ENCODE measurements at places on chromosomes 1 and 21.

GRCh38 chr1:12097321-12097720 lies 34.2 kb downstream of the TNFRSF8 start:
- DNase-seq = peak; percentile 19

- peak; percentile 81 for DNase-seq
Observed at GRCh38 chr1:3548156-3548893, 63.0 kb downstream of the MEGF6 start.

DNA sequence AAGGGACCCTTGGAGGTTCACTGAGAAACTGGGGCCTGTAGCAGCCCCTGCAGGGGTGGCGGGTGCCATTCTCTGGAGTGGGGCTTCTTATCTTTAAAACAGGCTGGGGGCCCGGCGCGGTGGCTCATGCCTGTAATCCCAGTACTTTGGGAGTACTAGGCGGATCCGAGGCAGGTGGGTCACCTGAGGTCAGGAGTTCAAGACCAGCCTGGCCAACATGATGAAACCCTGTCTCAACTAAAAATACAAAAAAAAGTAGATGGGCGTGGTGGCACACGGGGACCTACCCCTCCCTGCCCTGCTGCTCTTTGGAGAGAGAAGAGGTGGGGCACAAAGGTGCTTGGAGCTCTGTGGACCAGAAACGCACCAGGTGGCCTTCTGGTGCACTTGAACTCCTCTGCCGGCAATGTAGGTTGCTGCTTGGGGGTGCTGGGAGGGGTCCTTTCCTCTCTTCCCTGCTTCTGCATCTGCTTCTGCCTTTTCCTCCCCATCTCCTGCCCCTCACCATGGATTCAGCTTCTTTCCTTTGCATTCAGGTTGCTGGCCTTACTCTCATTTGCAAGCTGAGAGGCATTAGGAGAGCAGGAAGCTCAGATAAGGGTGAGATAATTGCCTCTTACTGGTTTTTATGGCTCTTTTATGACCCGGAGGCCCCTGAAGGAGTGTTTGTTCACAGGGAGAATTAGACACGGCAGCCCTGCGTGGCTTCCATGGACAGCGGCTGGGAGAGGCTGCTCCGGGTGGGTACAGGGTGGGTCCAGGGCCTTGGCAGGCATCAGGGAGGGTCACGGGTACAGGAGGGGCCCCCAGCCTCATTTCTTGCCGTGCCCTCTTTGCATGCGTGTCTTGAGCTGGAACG lies 57.4 kb downstream of the ARHGEF10L start:
- DNase-seq = no peak

DNA sequence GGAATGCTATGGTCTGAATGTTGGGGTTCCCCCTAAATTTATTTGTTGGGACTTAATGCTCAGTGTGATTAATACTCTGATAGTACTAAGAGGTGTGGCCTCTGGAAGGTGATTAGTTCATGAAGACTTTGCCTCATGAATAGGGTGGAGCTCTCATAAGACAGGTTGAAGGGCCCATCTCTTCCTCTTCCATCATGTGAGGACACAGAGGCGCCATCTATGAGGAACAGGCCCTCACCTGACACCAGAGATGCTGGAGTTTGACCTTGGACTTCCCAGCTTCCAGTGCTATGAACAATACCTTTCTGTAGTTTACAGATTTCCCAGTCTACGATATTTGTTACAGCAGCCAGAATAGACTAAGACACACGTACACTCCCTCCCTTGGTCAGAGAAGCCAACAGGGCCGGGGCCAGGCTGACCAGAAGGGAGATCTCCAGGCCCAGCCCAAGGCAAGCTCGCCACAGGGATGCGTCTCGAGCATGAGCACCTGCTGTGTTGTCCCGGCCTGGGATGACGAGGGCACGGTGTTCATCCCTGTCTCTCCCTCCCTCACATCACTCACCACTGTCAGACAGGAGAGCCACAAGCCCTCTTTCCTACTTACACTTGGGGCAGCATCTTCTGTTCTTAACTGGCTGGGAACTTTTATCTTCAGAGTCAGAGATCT lies 4.7 kb upstream of the ABCG1 start:
- no peak for DNase-seq

DNA sequence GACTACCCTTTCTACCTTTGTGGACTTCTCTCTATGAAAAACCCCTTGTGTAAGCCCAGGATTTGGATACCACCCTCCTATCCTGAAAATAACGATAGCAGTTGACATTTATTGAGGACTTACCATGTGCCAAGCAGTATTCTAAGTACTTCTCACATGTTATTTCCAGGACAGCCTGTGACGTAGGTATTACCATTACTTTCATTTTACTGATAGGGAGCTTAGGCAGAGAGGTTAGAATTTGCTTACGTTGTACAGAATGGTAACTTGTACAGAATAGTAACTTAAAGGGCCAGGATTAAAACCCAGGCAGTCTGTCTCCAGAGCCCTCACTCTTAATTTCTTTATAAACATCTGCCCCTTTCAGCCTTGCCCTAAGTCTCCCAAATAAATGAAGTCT lies 138.3 kb downstream of the NTMT2 start:
- no peak for DNase-seq

GRCh38 chr1:87179851-87180519 lies 148.7 kb upstream of the LMO4 start:
- DNase-seq = no peak

DNA sequence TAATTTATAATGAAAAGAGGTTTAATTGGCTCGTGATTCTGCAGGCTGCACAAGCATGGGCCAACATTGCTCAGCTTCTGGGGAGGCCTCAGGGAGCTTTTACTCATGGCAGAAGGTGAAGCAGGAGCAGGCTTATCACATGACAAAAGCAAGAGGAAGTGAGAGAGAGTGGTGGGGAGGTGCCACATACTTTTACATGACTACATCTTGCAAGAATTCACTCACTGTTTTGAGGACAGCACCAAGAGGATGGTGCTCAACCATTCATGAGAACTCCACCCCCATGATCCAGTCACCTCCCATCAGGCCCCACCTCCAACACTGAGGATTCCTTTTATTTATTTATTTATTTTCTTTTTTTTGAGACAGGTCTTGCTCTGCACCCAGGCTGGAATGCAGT lies 5.5 kb upstream of the PLEKHM2 start:
- DNase-seq = peak; percentile 85

Measured in fibroblast of skin of scalp (primary cell).